Hepatocyte (in vitro differentiated cells): ENCODE measurements at places on chromosomes 11 and 22.
A peak's percentile ranks its signal among the peaks of the same experiment; 100 is the strongest.

- DNase-seq: no peak
These were observed 108.8 kb downstream of the TENM4 start for GRCh38 chr11:79332017-79332416.

DNA sequence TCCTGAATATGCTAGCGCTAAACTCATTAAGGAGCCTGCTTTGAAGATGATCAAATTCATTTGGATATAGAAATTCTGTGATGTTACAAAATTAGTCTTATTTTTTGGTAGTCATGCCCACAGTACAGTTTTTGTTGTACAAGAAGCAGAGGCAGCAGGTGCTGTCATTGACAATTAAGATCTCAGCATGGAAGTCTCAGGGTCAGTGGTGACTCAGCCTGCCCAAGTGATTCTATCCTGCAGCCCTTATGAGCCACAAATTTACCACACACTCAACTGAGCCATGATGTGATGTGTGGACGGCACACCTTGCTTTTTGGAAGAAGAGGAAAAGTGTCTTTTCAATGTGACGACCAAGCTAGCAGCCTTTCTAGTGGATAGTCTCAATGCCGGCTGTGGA lies 153.6 kb upstream of the SORL1-AS1 start:
- DNase-seq: no peak

GRCh38 chr11:77151804-77152509 lies 23.9 kb downstream of the MYO7A start:
- no peak for DNase-seq

DNA sequence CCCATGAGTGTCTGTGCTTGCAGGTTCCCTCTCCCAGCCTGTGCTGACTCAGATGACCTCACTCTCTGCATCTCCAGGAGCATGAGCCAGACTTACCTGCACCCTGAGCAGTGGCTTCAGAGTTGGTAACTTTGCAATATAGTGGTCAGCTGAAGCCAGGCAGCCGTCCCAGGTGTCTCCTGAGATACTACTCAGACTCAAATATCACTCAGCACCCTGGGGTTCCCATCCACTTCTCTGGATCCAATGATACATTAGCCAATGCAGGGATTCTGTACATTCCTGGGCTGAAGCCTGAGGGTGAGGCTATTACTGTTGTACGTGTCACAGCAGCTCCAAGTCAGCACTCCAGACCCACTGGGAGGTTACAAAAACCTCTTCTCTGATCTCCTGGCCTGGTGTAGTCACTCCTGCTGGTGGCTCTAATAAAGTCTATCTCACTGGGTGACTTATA lies 87.8 kb upstream of the TOP3B start:
- no peak for DNase-seq

- DNase-seq: no peak
These were observed 473 bp downstream of the TXN2 start for GRCh38 chr22:36480941-36481392.

DNA sequence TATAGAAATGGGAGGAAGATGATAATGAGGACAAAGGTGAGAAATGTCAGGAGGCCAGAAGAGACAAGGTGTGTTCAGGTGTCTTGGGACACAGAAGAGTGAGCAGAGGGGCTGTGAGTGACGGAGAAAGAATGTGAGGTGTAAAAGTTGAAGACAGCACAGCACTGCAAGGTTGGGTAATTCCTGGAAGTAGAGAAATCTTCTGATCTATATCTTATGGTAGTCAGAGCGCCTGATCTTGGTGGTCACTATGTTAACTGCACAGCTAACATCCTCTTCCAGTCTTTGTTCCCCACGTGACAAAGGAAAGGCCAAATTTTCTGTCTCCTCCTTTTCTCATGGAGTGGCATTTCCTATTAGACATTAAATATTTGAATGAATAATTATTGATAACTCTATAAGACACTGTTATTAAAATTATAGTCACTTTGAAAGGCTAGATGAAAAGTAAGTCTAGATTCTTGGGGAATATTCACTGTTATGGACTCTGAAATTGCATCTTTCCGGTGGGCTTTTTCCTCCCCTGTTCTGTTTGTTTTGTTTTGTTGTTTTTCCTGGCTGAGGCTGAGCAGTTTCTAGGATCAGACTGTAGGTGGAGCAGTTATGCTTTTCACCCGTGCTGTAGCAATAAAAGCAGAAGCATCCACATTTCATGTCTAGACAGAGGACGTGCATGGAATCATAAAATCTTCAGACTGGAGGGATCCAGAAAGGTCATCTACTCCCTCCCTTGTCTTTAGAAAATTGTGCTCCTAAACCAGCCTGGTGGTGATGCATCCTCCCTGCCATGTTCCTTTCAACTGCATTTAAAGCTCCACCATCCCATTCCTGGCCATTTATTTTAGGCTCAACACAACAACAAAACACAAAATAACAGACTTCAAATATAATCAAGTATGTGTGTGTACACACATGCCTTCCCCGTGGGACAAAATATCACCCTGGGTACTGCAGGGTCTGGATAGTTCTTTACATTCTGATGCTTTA lies 26.6 kb downstream of the SC5D start:
- DNase-seq: peak; percentile 71

DNA sequence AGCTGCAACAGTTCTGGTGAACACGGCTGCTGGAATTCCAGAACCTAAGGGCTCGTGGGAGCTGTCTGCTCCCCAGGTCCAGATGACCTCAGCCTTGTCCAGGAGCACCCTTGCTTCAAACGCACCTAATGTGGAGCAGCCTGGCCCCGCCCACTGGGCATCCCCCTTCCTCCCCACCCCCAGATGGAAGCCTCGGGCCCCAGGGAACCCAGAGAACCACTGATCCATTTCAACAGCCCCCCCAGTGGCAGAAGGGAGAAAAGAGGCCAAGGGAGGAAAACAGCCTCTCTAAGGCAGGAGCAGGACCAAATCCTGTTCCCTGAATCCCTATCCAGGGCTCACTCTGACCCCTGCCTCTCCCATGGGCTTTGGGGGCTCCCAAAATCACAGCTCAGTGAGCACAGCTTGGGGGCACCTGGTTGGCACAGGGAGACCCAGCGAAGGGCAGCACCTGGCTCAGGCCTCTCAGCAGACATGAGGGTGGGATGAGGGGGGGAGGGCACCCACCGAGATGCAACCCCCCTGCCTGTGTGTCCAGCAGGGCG lies 1.2 kb downstream of the CYTH4 start:
- DNase-seq: no peak

DNA sequence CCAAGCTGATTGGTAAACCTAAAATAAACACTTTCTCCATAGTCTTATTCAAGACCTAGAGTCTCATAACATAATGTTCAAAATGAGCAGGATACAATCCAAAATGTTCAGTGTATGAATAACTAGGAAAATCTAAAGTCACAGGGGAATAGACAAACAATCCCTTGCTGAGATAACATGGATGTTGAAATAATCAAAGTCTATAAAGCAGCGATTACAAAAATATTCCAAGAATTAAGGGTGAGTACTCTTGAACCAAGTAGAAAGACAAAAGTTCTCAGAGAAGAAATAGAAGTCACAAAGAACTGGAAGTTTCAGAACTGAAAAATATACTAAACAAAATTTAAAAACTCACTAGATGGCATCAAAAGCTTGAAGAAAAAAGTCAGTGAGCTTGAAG lies 561.0 kb downstream of the INSC start:
- DNase-seq: no peak

DNA sequence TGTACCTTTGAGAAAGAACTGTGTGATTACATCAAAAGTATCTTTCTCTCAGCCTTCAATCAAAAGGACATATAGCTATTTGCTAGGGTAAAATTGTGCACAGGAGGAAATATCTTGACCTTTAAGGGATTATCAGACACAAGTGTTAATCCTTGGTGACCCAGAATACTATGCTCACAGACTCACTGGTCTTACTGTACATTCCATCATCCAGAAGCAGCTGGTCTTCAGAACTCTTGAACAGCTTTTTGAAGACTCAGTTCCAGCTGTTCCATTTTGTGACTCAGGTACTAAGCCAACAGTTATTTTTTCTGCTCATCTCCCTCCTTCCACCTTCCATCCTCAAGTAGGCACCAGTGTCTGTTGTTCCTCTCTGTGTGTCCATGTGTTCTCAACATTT lies 19.8 kb downstream of the ZBED5 start:
- no peak for DNase-seq

GRCh38 chr22:30733181-30733631 lies 38.5 kb downstream of the OSBP2 start:
- no peak for DNase-seq

GRCh38 chr11:122706291-122707088 lies 51.0 kb downstream of the UBASH3B start:
- DNase-seq: peak; percentile 39

DNA sequence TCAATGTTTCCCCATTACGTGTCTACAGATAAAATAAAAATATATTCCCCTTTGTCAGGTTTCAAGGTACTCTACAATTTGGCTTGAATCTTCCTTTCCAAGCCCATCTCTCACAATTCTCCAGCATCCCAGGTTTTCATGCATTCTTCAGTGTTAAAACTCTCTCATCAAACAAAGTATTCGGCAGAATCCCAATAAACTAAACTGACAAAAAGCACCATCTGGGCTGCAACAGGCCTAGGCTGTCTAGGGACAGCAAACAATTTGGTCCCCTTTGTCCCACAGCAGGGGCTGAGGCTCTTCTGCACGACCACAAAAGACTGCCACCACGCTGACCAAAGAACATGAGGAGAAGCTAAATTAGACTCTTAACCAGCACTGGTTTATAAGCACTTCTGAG lies 159.4 kb downstream of the CADM1 start:
- DNase-seq: no peak

- DNase-seq: no peak
These were observed 5.9 kb downstream of the USP2 start for GRCh38 chr11:119375337-119376196.
